Dermis blood vessel endothelial cell (primary cell): ENCODE measurements at places on chromosomes 7 and 10.

GRCh38 chr7:35754741-35755140 lies 46.1 kb upstream of the SEPTIN7 start:
- DNase-seq = no peak

GRCh38 chr7:122942765-122943164 lies 52.7 kb downstream of the TAS2R16 start:
- DNase-seq = no peak

DNA sequence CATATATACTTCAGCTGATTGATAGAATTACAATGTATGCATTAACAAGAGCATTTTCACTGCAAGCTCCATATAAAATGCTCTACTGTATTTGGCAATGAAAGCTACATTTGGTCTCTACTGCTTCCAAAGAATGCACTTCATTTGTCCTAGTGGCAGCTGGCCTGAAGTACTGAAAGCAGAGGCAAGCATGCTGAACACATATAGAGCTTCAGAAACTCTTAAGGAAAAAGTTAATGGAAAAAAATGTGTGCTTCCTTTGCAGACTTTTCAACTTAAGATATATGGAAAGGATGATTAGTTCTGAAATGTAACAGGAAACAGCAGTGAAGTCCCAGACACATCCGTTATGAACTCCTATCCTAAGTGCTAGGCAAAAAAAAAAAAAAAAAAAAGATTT lies 537.1 kb upstream of the POM121L12 start:
- DNase-seq = no peak

DNA sequence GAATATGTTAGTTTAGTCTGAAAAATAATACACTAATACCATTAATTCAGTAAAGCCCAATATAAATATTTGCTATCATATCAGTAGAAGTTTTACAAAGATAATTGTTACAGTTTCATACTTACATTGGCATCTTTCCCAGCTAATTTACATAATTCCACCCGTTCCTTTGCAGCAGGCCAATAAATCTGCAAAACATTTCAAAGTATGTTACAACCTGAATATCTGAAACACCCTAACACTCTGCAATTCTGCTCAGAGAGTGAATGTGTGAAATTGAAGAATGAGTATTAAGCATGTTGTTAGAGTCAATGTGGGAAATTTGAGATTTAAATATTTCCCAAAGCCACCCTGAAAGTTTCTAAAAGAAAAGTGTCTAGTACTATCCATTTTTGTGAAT lies 105.5 kb downstream of the SEMA3D start:
- DNase-seq = no peak

- DNase-seq = no peak
Observed at GRCh38 chr7:131331806-131332205, 4.1 kb downstream of the MKLN1 start.

DNA sequence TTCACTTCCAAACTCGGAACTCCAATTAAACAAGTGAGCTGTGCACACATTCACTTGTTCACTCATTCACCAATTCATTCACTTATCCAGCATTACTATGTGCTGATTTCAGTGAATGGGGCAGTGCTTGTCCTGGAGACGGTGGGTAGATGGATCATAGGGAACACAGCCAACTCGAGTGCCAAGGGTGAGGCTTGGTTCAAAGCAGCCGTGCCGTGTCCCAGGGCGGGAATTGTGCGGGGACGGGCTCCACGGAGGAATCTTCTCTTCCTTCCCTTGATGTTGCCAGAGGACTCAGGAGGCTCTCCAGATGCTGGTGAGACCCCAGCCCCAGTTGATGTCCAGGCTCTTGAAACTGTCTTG lies 2.9 kb downstream of the SH2D4B start:
- peak; percentile 37 for DNase-seq

DNA sequence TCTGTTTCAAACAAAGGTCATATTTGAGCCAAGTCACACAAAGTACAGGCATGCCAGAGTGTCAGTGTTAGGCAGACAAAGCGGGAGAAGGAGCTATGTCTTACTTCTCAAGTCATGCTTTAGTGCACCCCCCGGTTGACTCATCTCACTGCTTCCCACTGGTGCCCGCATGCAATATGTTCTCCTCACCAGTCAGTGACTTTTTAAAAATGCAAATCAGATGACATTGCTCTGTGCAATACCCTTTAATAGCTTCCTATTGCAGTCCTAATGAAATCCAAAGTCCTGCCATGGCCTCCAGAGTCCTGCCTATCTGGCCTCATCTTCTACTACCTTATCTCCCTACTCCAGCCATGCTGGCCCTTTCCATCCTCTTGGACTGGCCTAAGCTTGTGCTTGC lies 429.1 kb downstream of the ACTR3B start:
- DNase-seq = no peak

- no peak for DNase-seq
Observed at GRCh38 chr7:5395246-5395645, 28.4 kb downstream of the TNRC18 start.

GRCh38 chr7:158585721-158586498 lies 1.7 kb downstream of the PTPRN2 start:
- no peak for DNase-seq

GRCh38 chr7:54560723-54561122 lies 18.5 kb downstream of the VSTM2A start:
- no peak for DNase-seq

DNA sequence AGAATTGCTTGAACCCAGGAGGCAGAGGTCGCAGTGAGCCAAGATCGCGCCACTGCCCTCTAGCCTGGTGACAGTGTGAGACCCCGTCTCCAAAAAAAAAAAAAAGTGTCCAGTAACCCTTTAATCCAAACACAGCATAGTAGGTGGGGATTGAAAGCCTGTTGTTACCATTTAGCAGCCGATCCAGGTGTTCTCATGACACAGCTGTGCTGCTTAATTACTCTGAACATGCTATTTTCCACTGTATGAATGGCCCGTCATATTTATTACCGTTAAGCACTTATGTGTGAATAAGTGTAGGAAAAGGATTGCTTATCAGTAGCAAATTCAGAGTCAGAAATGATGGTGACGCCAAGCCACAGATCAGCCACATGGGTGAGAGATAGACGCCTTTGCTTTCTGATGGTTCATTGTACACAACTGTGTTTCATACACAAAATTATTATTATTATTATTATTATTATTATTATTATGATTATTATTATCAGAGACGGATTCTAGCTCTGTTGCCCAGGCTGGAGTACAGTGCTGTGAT lies 11.6 kb upstream of the ORAI2 start:
- DNase-seq = no peak

GRCh38 chr7:74429153-74429747 lies 24.5 kb upstream of the GTF2IRD1 start:
- no peak for DNase-seq

- no peak for DNase-seq
Observed at GRCh38 chr7:78702770-78703169, 750.7 kb downstream of the MAGI2 start.

- DNase-seq = peak; percentile 42
Observed at GRCh38 chr10:15197276-15197675, 28.8 kb upstream of the NMT2 start.

DNA sequence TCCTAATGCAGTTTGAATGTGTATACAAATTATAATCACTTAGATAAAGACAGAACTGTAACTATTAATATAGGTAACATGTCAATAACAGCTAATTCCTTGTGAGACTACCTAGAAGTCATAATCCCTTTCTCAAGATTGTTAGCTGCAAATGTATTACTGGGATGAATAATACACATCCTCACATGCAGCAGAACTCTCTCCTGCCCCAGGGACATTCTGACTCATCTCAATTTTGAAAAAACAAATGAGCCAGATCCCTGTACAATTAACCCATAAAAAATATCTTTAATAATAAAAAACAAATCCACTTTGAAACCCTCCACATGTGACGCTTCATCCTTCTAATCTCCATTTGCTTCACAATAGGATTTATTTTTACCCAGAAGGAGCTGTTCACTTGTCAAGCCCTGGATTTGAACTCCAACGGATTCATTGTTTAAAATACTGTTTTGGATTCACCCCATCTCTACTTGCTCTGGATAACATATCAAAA lies 428.4 kb upstream of the TEX47 start:
- DNase-seq = no peak

GRCh38 chr7:116354171-116354545 lies 143.8 kb downstream of the TES start:
- peak; percentile 99 for DNase-seq

DNA sequence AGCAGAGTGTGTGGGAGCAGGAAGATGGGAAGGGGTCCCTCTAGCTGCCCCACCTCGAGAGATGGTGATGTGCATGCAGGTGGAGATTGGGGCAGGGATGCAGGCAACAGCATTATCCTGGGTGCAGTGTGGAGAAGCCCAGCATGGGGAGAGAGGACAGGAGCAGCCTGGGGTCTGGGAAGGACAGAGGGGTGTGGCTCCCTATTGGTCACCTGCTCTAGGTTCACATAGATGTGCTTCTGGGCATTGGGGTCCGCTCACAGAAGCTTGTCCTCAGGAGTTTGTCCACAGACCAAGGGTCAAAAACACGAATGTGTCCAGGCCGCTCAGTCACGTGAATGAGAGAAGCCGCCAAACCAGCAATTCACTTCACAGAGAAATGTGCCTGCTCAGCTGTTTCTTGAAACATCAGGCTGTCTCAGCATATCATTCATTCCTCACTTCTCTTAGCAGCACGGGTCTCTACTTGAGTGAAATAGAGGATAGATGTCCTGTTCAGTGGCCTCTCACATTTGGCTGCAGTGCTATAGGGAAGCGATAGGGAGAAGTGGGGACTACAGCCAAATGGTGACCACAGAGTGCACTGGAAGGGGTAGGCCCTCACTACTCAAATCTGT lies 11.5 kb upstream of the SLC29A3 start:
- DNase-seq = no peak

DNA sequence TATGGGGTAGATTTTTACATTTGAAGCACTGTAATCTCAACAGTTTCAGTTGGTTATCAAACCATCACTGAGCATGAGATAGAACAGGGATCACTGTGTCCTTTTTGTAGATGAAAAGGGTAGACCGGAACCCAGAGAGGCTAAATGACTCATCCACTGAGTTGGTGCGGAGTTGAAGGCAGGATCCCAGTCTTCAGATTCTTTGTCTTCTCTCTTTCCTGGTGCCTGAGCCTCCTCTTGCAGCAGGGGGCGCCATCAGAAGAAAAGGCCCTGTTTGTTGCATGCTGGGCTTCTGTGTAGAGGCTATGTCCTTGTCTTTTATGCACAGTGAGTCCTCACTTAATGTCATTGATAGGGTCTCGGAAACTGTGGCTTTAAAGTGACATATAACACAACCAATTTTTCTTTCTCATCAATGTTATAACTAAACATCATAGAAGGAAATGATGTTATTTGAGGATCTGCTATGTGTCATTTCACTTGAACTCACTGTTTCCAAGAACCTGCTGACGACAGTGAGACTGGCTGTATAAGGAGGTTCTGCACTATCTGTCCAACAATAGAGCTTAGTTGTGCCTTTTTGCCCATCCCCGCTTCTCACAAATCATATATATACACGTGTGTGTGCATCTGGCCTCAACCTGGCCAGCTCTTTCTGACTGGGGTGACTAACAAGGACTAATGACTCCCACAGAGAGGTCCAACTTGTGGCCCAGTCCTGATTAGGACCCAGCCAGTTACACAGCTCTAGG lies 14.3 kb downstream of the ZNF282 start:
- peak; percentile 83 for DNase-seq

GRCh38 chr7:108200326-108200725 lies 70.2 kb upstream of the LAMB4 start:
- no peak for DNase-seq

DNA sequence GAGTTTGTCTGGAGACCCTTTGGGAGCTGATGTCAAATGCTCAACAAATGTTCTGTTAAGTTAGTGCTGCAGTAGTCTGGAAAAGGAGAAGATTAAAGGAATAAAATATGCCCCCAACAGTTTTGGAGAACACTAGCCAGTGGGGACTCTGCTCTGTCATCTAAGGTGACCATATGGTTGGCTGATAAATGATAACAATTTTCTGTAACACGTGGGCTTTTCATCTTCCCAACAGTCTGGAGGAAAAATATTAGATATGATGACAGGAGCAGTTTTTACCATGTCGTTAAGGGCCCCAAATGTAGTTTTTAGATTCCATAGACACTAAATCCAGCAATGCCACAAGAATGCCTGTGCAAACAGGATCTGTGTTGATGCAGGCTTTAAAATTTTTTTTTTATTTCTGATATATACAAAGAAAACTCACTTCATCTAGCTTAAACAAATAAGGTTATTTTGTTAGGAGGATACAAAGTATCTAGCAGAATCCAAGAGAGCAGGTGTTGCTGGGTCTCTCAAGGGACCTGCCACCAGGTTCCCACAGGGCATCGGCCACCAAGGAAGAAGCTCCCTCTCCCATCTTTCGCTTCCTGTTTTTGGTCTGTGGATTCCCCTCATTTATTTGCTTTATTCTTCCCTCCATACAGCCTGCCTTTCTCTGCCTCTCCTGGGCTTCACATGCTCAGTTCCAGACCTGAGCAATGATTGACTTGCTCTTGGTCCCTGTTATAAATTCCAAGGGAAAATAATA lies 6.2 kb upstream of the CFAP58 start:
- no peak for DNase-seq

GRCh38 chr7:73521636-73522104 lies 423 bp downstream of the BAZ1B start:
- peak; percentile 58 for DNase-seq

GRCh38 chr10:27794157-27794556 lies 48.5 kb upstream of the MKX start:
- no peak for DNase-seq

DNA sequence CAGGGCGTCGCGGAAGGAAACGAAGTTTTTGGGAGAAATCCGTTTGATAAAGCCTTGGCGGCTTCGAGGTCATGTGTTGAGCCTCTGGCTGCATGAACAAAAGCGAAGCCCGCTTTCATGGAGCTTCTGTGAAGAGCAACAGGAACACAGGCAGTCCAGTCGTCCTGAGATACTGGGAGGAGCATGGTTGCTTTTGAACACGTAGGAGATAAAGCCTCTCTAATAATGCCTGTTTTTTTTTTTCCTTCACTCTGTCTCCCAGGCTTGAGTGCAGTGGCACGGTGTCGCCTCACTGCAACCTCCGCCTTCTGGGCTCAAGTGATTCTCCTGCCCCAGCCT lies 473 bp upstream of the ZNF32 start:
- no peak for DNase-seq

DNA sequence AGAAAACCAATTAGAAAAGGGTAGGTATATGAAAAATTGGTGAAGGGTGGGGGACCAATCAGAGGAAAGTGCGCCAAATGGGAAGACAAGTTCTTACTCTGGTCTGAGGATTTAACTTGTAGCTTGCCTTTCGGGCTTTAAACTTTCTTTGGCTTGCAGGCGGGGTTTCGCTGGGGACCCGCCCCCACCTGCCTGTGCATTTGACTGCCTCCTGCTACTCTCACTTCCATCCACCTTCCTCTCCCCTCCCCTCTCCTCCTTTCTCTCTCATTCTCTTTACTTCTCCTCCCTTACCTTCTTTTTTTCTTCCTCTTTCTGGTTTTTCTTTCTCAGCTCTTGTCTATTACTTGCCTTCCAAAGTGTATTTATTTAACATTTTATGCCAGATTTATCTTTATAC lies 278.8 kb downstream of the DNAJB9 start:
- no peak for DNase-seq

- peak; percentile 79 for DNase-seq
Observed at GRCh38 chr7:98240961-98241673, 10.9 kb downstream of the TECPR1 start.

GRCh38 chr7:25026156-25026555 lies 46.2 kb upstream of the OSBPL3 start:
- DNase-seq = no peak
